Testis (tissue), 5 donors: ENCODE measurements at places on chromosomes 3 and 15. TPM values are rescaled to one million over a fixed set of nuclear protein-coding genes. Genes with fewer than 3 reads are reported as not detected.

- no peaks in the 10 kb centered on the region for H3K27me3 ChIP-seq
- no peak for DNase-seq
- H3K4me3 ChIP-seq, result no peak overlapping the region
- no peak overlapping the region for H3K27ac ChIP-seq
- peaks cover 16% of the 10 kb centered on the region for H3K4me1 ChIP-seq
These were observed 4.3 kb downstream of the ISL2 start for GRCh38 chr15:76340803-76341365.

GRCh38 chr3:128466840-128467541, at the start of gene DNAJB8:
Gene DNAJB8, minus strand, starts transcription at chr3:128466890. Its CDS starts 3,645 bp downstream, at chr3:128463245.
- H3K4me1 ChIP-seq, result no peaks in the 10 kb centered on the region
- DNase-seq, result no peak
- H3K36me3 ChIP-seq, result no peaks in the 10 kb centered on the region
- H3K4me3 ChIP-seq, result no peak within 1 kb of the TSS
- H3K27me3 ChIP-seq, result no peaks in the 10 kb centered on the region

DNA sequence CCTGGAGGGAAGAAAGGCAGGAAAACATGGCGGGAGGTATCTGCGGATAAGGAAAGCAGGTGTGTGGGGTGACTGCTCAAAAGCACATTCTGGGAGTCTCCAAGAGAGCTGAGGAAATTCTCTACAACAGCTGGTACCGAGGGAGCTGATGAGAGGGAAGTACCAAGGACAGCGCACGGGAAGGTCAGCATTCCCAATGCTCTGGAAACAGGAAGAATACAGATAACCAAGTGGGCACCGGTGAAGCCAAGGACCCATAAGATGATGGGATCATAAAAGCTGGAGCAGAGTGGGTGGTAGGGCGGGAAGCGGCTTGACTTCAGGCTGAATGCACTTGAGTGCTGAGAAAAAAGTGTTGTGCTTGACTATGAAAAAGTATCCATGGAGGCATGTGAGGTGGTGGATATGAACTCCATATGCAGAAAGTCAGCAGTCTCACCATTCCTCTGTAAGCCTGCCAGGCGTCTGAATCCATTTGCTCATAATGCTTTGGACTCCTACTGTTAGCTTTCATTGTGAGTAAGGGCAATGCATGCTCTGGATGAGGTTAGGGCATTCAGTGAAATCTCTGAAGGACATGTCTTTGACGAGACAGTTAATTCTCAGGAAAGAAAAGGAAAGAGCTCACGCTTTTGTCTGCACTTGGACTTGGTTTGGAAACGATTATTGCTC, 215.5 kb downstream of the NR1D2 start:
- no peaks in the 10 kb centered on the region for H3K27me3 ChIP-seq
- H3K36me3 ChIP-seq, result no peaks in the 10 kb centered on the region
- H3K27ac ChIP-seq, result no peak overlapping the region
- no peak overlapping the region for H3K4me3 ChIP-seq

GRCh38 chr15:91055548-91056331, 33.3 kb upstream of the VPS33B start:
- no peaks in the 10 kb centered on the region for H3K4me1 ChIP-seq
- H3K36me3 ChIP-seq, result no peaks in the 10 kb centered on the region
- H3K4me3 ChIP-seq, result no peak overlapping the region
- no peak overlapping the region for H3K27ac ChIP-seq

- no peaks in the 10 kb centered on the region for H3K36me3 ChIP-seq
- H3K4me1 ChIP-seq, result peaks cover 19% of the 10 kb centered on the region
- H3K4me3 ChIP-seq, result no peak overlapping the region
- no peak for DNase-seq
- no peaks in the 10 kb centered on the region for H3K27me3 ChIP-seq
These were observed 29.4 kb downstream of the ZNF589 start for GRCh38 chr3:48270306-48270705.

DNA sequence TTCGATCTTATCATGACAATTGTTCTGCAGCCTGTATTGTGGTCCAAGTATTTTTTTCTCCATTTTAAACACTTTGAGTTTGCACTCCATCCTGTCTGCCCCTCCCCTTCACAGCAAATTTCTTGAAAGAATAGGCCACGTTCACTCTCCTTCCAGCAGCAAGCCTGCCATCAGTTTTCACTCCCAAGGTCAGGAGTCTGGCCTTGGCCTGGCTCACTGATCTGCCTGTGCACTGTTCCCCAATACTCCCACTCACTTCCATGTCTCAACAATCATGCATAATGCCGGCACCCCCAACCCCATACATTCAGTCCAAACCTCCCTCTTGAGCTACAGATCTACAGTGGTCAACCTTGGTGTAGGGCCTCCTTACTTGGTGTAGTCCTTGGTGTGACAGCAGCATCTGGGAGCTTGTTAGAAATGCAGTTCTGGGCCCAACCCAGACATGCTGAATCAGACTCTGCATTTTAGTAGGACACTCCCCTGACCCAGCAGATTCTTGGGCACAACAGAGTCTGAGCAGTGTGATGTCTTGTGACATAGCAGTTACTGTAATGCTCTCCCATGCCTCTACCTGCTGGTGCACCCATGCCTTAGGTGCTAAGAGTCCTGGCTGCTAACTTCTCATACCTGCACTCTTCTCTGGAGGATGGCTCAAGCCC, 58.3 kb upstream of the XCR1 start:
- no peaks in the 10 kb centered on the region for H3K27me3 ChIP-seq
- H3K36me3 ChIP-seq, result no peaks in the 10 kb centered on the region
- DNase-seq, result no peak
- H3K4me3 ChIP-seq, result no peak overlapping the region
- H3K27ac ChIP-seq, result no peak overlapping the region
- H3K4me1 ChIP-seq, result peaks cover 11% of the 10 kb centered on the region

- peaks cover 9% of the 10 kb centered on the region for H3K4me1 ChIP-seq
- no peaks in the 10 kb centered on the region for H3K27me3 ChIP-seq
- H3K4me3 ChIP-seq, result no peak overlapping the region
- H3K36me3 ChIP-seq, result no peaks in the 10 kb centered on the region
- H3K27ac ChIP-seq, result no peak overlapping the region
These were observed 5.6 kb downstream of the ITPKA start for GRCh38 chr15:41499109-41499851.

DNA sequence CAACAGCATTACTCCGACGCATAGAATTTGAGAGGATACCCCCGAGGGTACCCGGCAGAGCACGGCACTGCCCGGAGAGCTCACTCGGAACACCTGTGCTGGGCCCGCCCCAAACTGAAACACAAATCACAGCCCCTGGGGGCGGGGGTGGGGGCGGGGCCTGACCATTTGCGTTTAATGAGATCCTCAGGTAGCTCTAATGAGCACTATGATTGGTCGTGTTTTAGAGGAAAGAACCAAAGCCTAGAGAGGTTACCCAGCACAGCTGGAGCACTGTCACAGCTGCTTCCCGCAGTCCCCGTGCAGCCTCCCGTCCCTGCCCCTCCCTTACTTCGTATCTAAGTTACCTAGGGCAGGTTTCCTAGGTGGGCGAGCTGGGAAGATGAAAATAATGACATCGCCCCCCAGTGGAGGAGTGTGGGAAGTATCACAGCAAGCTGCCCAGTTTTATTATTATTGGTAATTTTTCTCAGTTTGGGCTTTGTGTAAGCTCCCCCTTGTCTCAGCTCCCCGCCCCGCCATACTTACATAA, 187.1 kb downstream of the PDE8A start:
- H3K27ac ChIP-seq, result no peak overlapping the region
- H3K36me3 ChIP-seq, result no peaks in the 10 kb centered on the region
- H3K4me1 ChIP-seq, result peaks cover 4% of the 10 kb centered on the region
- DNase-seq, result peak; percentile 58

DNA sequence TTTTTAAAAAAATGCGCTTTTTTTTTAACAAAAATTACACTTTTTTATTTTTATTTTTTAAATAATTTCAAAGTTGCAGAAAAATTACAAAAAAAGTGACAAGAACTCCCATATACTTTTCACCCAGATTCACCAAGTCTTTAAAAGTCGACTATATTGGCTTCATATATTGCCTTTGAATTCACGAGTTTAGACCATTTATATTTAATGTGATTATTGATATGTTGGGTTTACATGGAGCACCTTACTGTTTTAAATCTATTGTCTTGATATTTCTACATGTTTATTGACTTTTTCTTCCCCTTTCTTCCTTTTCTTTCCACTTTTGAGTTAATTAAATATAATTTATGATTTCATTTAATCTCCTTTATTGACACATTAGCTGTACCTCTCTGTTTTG, 127.2 kb downstream of the OPA1 start:
- H3K4me1 ChIP-seq, result no peaks in the 10 kb centered on the region
- H3K4me3 ChIP-seq, result no peak overlapping the region
- H3K27me3 ChIP-seq, result no peaks in the 10 kb centered on the region
- no peaks in the 10 kb centered on the region for H3K36me3 ChIP-seq
- H3K27ac ChIP-seq, result no peak overlapping the region

- H3K4me1 ChIP-seq, result no peaks in the 10 kb centered on the region
- H3K27ac ChIP-seq, result no peak overlapping the region
- peak; percentile 37 for DNase-seq
- no peaks in the 10 kb centered on the region for H3K36me3 ChIP-seq
- H3K4me3 ChIP-seq, result no peak overlapping the region
These were observed 78.8 kb downstream of the AAGAB start for GRCh38 chr15:67175643-67176071.

DNA sequence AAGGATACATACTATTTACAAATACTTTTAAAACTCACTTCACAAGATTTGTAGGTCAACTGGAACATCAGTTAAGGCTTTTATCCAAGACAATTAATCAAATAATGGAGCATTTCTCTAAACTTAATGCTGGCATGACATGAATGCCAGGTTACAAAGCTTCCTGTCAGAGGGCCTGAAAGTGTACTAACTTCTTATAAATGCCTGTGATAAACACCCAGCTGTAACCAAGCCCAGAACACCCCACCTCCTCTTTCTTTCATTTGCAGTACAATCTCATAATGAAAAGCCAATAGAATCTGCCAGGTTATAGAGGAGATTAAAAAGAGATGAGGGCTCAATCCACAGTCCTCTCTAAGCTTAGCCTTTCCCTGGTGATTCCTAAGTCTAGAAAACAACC, 214.4 kb downstream of the OSBPL10 start:
- no peaks in the 10 kb centered on the region for H3K36me3 ChIP-seq
- no peak overlapping the region for H3K4me3 ChIP-seq
- H3K27me3 ChIP-seq, result no peaks in the 10 kb centered on the region
- no peak overlapping the region for H3K27ac ChIP-seq

Gene FAM43A
- total RNA-seq, result 13.1 TPM

Gene SPINT1
- total RNA-seq, result 9.5 TPM

Gene ALG1L2
- not detected for total RNA-seq

Gene ONECUT1
- 3.4 TPM for total RNA-seq

Gene CTXN2
- 0.25 TPM for total RNA-seq

Gene MAGI1
- total RNA-seq, result 56.1 TPM

Gene PDHB
- 126 TPM for total RNA-seq

Gene CAMK1
- total RNA-seq, result 127 TPM

Gene AADACL2
- total RNA-seq, result not detected

Gene SLC2A2
- total RNA-seq, result not detected

Gene CPEB1
- total RNA-seq, result 89.1 TPM
